ENCODE measurements at places on chromosomes 3 and 15.

GRCh38 chr3:98603580-98603979, 10.2 kb upstream of the CPOX start:
- no peak for DNase-seq
- H3K27ac ChIP-seq: no peak overlapping the region
- no peaks in the 10 kb centered on the region for H3K36me3 ChIP-seq
- no peaks in the 10 kb centered on the region for H3K27me3 ChIP-seq

- H3K4me3 ChIP-seq: no peak overlapping the region
- H3K4me1 ChIP-seq: no peaks in the 10 kb centered on the region
- H3K27ac ChIP-seq: no peak overlapping the region
- no peak for DNase-seq
- no peaks in the 10 kb centered on the region for H3K36me3 ChIP-seq
These were observed 7.4 kb downstream of the ZFAND6 start for GRCh38 chr15:80066912-80067311.

- H3K27me3 ChIP-seq: no peaks in the 10 kb centered on the region
- no peak overlapping the region for H3K27ac ChIP-seq
- no peaks in the 10 kb centered on the region for H3K36me3 ChIP-seq
- no peaks in the 10 kb centered on the region for H3K4me1 ChIP-seq
- H3K4me3 ChIP-seq: no peak overlapping the region
These were observed 19.5 kb downstream of the POC1A start for GRCh38 chr3:52134761-52135160.

GRCh38 chr15:23395832-23396231, 41.3 kb downstream of the GOLGA8S start:
- H3K27me3 ChIP-seq: no peaks in the 10 kb centered on the region
- no peaks in the 10 kb centered on the region for H3K4me1 ChIP-seq
- no peak overlapping the region for H3K27ac ChIP-seq
- no peaks in the 10 kb centered on the region for H3K36me3 ChIP-seq
- no peak overlapping the region for H3K4me3 ChIP-seq

DNA sequence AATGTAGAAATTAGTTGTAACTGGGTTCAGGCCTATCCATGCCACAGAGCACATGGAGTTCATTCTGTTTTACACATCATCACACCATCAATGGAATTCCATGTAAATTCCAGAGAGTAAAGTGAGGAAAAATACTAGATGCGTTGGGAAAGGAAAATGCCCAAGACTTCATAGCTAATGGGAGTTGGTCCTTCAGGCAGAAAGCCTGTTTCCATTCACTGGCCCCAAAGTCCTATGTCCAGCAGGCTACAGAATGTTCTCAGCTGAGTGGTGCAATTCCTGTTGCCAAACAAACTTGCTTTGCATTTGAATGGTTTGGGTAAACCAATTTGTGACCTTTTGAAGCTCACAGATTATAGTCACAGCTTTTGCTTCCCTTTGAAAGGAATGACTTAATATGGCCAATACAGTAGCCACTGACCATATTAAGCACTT, 164.6 kb upstream of the PFN2 start:
- H3K27ac ChIP-seq: no peak overlapping the region
- no peaks in the 10 kb centered on the region for H3K27me3 ChIP-seq
- no peaks in the 10 kb centered on the region for H3K36me3 ChIP-seq
- H3K4me3 ChIP-seq: no peak overlapping the region

- H3K4me1 ChIP-seq: no peaks in the 10 kb centered on the region
- no peaks in the 10 kb centered on the region for H3K27me3 ChIP-seq
- no peak overlapping the region for H3K4me3 ChIP-seq
- H3K36me3 ChIP-seq: no peaks in the 10 kb centered on the region
- DNase-seq: peak; percentile 66
These were observed 1.4 kb downstream of the FES start for GRCh38 chr15:90885432-90886290.

DNA sequence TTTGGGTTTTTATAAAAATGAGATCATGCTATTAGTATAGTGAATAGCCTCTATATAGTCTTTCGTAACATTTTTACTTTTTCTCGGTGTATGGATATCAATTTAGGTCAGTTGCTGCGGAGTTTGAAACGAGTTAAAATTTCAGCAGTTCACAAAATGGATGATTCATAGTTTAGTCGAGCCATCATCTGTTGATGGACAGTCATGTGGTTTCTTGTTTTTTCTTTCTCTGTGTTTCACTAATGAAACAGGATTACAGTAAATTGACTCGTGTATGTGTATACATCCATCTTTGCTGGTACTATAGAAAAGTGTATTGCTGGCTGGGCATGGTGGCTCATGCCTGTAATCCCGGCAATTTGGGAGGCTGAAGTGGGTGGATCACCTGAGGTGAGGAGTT, 106.8 kb downstream of the IGF1R start:
- H3K27ac ChIP-seq: no peak overlapping the region
- H3K4me3 ChIP-seq: no peak overlapping the region
- DNase-seq: no peak
- H3K27me3 ChIP-seq: no peaks in the 10 kb centered on the region
- H3K36me3 ChIP-seq: no peaks in the 10 kb centered on the region

DNA sequence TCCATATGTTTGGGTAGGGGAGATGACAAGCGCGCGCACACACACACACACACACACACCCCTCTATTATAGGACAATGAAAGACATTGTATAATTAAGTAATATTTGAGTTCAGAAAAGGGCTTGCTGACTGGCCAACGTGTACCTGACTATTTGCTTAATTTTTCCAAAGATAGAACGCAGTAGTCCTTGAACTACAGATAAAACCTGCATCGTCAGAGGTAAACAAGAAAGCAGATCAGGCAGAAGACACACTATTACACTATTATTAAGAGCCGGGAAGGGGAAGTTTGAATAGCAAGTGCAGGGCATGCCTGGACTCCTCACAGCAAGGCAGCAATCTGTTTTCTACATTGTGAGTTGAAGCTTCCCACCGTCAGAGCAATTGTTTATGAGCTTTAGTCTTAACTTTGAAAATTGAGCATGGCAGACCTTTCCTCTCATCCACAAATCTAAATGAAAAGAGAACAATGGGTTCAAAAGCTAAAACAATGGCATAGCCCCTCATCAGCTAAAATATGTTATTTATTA, 427.7 kb downstream of the GABRG3 start:
- no peak overlapping the region for H3K27ac ChIP-seq
- no peaks in the 10 kb centered on the region for H3K36me3 ChIP-seq
- no peak overlapping the region for H3K4me3 ChIP-seq
- no peak for DNase-seq
- H3K4me1 ChIP-seq: no peaks in the 10 kb centered on the region

- no peak for DNase-seq
- no peak overlapping the region for H3K4me3 ChIP-seq
These were observed 625 bp downstream of the LRRC15 start for GRCh38 chr3:194368918-194369317.

DNA sequence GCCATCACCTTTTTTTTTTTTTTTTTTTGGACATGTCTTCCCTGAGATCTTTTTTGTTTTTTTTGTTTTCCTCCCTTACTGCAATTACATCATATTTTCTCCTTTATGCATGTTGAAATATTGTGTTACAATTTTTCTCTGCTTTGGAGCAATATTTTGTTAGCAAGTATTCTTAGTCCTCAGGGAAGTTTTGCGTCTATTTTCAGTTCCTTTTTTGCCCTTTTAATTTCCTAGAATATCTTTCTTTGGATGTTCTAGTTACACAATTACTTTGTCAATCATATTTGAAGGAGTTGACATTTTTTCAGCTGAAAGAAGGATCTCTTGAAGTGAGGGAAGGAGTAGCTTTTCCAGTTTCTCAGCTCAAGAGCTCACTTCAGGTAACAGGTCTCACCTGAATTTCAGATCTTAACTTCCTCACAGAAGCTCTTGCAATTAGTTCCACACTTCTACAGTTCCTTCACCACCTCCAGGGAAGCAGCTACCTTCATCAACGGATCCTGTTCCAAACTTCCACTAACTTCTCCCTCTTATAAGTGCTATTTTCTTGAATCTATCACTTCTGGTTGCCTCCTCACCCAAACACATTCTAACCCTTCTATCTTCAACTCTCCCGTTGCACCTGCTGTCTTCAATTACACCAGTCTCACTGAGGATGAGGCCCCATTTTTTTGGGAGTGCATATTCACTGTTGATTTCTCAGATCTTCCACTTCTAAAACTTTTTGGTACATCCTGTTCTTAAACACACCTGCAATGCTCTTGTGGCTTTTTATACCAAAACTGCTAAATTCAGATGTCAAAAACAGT, 57.8 kb upstream of the CPOX start:
- no peak for DNase-seq
- H3K36me3 ChIP-seq: no peaks in the 10 kb centered on the region
- H3K27ac ChIP-seq: no peak overlapping the region
- no peak overlapping the region for H3K4me3 ChIP-seq
- no peaks in the 10 kb centered on the region for H3K4me1 ChIP-seq

GRCh38 chr3:121629601-121630000, 31.1 kb downstream of the HCLS1 start:
- H3K4me1 ChIP-seq: no peaks in the 10 kb centered on the region
- DNase-seq: no peak
- H3K36me3 ChIP-seq: no peaks in the 10 kb centered on the region
- no peak overlapping the region for H3K4me3 ChIP-seq

GRCh38 chr15:67033571-67034044, 31.8 kb upstream of the SMAD3 start:
- H3K4me3 ChIP-seq: no peak overlapping the region
- no peaks in the 10 kb centered on the region for H3K27me3 ChIP-seq
- no peaks in the 10 kb centered on the region for H3K36me3 ChIP-seq
- no peak for DNase-seq
- no peak overlapping the region for H3K27ac ChIP-seq

DNA sequence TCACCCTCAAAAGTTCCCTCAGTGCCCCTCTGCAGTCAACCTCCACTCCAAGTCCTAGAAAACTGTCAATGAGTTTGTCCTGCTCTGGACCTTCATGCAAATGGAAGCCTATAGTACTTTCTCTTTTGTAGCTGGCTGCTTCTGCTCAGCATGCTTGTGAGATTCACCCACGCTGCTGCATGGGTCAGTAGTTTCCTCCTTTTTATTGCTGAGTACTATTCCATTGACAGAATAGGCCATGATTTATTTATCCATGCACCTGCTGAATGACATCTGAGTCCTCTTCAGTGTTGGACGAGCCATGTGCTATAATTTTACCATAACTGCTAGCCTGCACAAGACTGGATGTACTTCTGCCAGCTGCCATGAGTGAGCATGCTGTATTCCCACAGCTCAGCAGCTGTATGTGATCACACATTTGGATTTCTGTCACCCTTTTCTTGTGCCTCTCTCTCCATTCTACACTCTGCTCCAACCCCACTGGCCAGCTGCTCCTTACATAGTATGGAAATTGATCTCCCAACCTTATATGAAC, 26.3 kb downstream of the CDCP1 start:
- peak overlapping the region; percentile 68 for H3K27ac ChIP-seq
- no peak for DNase-seq
- H3K4me3 ChIP-seq: no peak overlapping the region
- H3K27me3 ChIP-seq: no peaks in the 10 kb centered on the region
